Nephron progenitor cell (in vitro differentiated cells): ENCODE measurements at places on chromosomes 3 and 15.

DNA sequence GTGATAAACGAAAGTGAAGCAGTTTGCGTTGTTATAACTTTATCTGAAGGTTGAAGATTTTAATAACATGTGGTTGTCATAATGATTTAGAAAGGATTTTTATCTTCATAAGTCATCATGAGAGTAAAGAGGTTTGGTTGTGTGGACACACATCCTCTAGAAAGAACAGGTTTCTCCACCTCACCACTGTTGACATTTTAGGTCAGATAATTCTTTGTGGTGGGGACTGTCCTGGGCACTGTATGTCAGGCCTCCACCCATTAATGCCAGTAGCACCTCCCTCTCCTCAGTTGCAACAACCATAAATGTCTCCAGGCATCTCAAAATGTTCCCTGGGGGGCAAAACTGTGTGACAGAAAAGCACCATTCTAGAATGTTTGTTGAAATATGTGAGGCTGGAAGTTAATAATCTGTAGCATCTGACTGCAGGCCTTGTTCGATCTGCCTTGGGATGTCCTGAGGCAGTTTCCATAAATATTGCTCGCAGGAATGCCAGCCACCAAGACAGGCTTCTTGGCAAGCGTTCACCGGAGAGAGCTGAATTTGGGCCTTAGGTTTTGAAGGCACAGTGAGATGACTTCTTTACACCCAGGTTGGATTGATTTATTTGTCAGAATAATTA, 100.1 kb downstream of the ADAMTSL3 start:
- no peak for DNase-seq

DNA sequence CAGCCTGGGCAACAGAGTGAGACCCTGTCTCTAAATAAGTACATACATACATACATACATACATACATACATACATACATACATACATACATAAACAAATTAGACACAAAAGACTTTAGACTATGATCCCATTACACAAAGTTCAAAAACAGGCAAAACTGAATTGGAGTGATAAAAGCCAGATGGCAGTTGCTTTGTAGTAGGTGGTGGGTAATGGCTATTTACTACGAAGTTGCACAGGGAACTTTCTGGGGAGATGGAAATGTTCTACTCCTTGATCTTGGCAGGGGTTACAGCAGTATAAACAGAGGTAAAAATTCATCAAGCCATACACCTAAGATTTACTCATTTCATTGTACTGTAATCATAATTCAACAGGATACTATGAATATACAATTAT, 63.7 kb upstream of the HRH1 start:
- no peak for DNase-seq

DNA sequence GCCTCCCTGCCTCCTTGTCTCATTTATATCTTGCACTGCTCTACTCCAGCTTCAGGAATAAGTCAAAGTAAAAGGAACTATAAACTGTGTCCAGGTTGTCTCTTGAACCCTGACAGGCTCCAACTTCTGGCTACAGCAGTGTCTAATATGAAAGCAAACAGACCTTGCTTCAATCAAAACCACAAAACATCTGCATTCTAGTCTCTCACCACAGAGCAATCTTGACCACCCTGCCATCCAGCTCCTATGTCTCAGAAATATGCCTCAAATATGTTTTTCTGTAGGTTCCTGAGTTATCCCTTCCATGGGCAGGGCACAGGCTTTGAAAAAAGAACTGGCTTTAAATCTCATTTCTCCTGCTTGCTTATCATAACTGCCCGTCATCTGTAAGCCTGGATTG, 13.0 kb upstream of the RAMAC start:
- DNase-seq: no peak

- DNase-seq: no peak
These were observed 24.0 kb downstream of the ACSBG1 start for GRCh38 chr15:78210349-78210717.

DNA sequence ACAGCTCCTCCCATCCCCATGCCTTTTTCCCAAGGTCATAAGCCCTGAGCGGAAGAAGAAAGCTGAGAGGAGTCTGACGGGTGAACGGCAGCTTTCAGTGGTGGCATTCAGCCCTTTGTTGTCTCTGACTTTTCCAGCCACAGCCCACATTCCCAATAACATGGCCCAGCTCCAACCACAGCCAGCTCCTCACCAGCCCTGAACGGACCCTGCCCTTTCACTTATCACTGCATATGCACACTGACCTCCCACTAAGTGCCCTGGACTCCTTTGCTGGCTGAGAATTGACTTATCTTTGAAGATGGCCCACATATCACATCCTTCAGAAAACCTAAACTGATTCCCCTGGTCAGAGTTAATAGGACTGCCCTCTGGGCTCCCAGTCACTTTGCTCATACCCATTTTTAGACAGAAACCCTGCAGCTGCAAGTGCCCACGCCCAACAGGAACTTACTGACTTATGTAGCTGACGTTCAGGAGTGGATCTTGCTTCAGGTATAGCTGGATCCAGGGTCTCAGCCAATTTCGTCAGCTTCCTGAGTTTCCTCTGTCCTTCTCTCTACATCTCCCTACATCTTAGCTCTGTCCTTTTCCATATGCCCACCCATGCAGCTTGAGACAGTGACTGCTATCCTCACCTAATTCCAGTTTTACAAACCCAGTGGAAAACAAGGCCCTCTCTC, 348.5 kb upstream of the PROK2 start:
- DNase-seq: no peak

DNA sequence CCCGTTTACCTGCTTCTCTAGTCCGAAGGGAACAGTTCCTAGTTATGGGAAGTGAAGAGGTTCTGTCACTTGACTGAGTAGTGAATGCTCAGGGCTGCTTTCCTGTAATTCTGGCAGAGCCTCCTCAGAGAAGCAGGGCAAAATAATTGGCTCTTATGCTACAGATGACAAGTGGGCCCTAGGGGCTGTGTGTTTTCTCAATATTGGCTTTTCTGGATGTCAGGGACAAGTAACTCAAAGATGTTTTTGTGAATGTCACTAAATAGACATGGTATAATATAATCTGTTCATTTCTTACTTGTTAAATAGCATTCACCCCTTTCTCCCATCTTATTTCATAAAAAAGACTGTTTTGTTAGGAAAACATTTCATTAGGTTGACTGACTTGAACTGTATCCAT, 40.1 kb downstream of the SGO1 start:
- DNase-seq: no peak

- DNase-seq: no peak
These were observed 87.3 kb upstream of the FAN1 start for GRCh38 chr15:30816430-30816829.
